Spinal cord (tissue), 10 donors: ENCODE measurements at places on chromosomes 13 and 19.

- DNase-seq = no peak
Measured at GRCh38 chr19:43498233-43498842, 6.2 kb downstream of the PHLDB3 start.

DNA sequence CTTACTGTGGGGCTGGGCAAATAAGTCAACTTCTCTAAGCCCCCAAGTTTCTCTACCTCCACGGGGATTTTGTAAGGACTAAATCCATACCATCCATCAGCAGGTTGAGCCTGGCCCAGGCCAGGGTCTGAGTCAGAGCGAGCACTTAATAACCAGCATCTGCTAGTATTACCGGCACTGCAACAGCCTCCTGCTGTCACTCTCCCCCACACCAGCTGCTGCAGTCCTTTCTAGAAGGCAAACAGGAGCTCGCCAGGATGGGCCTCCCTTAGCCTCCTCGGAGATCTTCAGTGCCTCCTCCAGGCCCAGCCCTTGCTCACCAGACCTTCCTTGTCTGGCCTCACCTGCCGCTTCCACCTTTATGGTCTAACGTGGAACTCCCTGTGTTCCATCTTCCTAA is 3.2 kb downstream of the NAPA start:
- DNase-seq = no peak

DNA sequence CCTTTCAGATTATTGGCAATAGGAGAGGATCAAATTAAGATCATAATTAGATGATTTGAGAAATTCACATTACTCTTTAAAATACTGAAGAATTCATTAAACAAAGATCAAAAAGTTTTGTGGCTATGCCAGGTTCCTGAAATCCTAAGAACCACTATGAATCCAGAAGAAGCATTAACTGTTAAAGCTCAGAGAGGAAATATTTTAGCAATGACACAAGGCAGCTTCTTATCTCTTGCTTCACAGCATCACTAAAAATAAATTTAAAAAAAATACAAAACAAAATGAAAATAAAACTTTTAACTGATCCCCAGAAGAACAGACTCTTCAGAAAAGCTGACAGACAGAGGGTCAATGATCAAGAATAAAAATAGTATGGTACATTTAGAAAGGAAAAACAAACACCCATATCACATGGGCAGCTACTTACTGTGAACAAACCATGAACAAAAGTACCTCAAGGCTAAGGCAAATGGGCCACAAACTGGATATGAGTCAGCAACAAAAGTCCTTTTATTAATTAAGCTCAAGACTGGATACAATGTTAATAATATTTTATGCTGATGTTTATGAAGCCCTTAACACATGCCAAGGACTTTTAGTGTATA is 19.6 kb downstream of the RNF6 start:
- DNase-seq = no peak

DNA sequence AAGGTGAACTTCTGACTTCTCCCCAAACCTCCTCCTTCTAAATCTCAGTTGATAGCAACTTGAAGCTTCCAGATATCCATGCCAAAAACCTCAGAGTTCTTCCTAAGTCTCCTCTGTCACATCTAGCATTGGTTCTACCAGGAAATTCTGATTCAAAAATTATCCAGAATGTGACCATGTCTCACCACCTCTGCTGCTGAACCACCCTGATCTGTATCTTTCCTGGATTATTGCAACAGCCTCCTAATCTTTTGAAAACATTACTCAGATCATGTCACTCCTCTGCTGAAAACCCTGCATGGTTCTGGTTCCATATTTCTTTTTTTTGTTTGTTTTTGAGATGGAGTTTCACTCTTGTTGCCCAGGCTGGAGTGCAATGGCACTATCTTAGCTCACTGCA is 78.7 kb upstream of the TNFSF11 start:
- no peak for DNase-seq

DNA sequence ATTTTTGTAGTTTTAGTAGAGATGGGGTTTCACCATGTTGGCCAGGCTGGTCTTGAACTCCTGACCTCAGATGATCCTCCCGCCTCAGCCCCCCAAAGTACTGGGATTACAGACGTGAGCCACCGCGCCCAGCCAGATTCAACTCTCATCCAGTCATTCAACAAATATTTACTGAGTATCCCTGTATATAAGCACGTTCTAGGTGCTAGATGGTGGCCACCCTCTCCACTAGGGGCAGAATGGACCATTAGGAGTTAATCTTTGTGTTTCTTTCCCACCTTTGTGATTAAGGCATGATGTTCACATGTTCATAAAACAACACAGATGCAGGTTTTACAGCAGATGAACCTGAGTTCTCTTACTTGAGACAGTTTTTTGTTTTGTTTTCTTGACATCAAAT is 7.3 kb downstream of the SHKBP1 start:
- no peak for DNase-seq

GRCh38 chr19:47232422-47233211 is 1.6 kb upstream of the BBC3 start:
- DNase-seq = no peak

DNA sequence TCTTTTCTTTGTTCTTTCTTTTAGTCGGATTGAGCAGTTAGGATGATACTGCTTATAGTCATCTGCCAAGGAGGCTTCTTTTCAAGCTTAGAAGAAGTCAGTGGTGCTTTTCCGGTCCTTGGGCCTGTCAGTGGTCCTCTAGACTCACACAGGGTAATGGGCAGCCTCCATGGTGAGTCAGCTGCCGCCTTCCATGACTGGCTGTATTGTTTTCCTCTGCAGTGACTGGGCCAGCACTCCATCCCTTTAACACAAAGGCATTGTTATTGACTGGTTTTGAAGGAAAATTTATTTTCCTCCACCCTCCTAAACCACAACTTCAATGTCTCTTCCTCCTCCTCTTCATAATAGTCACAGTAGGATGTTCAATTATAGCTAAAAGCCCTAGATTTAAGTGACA is 47.1 kb upstream of the CNMD start:
- no peak for DNase-seq

DNA sequence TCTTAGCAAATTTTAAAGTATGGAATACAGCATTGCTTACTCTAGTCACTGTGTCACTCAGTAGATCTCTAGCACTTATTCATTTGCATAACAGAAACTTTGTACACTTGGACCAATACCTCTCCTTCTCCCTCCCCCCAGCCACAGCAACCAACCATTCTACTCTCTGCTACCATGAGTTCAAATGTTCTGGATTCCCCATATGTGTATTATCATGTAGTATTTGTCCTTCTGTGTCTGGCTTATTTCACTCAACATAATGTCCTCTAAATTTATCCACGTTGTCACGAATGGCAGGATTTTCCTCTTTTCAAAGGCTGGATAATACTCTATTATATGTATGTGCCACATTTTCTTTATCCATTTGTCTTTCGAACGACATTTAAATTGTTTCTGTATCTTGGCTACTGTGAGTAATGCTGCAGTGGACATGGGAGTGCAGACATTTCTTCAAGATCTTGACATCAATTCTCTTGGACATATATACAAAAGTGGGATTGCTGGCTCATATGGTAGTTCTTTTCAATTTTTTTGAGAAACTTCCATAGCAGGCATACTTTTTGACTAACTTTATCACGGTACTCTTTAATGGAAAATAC is 184.5 kb upstream of the SOX21 start:
- no peak for DNase-seq
